ENCODE measurements at places on chromosomes 16 and 17.

- no peak for DNase-seq
These were observed 356.4 kb upstream of the TOM1L1 start for GRCh38 chr17:54544249-54544648.

- DNase-seq: peak; percentile 28
These were observed 66.0 kb downstream of the CDK12 start for GRCh38 chr17:39527220-39527813.

GRCh38 chr17:28974451-28974850 is 23.1 kb upstream of the PHF12 start:
- DNase-seq: no peak

DNA sequence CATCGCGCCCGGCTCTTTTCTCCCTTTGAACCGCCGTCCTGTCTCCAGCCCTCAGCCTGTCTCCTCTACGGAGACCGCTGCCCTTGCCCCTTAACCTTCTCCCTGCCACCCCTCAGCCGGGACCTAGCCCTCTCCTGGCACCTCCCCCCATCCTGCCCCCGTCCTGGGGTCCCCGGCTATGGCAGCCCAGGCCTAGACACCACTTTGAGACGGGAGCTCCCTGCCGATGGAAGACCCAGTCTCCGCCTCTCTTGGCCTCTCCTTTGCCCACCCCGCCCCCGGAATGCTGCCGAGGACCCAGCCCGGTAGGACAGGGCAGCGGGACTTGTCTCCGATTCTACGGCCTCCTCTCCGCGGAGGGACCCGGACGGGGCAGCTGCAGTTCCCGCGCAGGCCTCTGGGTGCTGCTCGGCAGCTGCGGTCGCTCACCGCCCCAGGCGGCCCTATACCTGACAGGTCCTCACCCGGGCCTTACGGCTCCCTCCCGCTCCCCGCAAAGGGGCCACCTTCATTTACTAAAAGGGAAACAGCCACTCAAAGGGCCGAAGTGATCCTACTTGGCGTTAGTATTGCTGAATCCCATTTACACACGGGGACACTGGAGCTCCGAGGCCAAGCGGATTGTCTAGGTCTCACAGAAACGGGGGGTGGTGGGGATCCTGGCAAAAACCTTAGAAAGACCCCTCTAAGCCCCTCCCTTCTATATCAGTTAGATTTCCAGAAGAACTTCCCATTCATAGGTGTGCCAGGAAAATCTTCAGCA is 32.6 kb upstream of the TAC4 start:
- DNase-seq: peak; percentile 4

DNA sequence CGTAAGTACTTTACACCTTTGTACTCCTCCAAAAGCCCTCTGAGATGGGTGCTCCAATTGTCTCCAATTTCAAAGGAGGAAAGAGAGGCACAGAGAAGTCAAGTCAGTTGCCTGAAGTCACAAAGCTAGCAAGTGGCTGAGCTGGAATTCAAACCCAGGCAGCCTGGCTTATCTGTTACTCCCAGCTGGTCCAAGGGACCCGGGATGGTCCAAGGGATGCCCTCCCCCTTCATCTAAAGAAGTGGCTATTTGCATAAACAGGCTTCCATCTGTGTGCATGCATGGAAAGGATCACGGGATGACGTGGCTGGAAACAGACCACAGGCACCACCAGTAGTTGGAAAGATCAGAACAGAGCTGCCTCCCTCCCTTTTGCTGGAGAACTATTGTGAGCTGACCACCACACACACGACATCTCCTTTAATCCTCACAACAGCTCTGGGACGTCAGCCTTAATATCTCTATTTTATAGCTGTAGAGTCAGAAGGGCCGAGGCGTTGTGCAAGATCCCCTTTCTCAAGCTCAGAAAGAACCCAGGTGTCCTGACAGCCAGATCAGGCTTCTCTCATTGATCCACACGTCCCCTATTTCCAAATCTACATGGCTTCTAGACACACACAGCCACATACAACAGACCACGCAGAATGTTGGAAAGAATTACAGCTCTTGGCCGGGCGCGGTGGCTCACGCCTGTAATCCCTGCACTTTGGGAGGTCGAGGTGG is 10.9 kb upstream of the COL1A1 start:
- no peak for DNase-seq

DNA sequence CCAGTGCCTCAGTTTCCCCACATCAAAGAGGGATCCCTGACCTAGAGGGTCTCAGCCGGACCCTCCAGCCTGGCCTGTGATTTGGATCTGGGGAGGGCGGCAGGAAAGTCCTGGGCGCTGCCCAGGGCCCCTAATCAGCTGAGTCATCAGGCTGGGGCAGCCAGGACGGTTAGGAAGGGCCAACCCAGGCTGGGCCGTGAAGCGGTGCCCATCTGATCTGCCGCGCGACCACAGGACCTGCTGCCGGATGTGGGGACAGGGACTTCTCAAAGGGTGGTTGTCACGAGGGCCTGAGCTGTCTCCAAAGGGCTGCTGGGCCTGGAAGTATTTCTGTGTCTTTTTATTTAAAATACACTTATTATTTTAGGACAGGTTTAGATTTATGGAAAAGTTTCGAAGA is 4.4 kb downstream of the TPSAB1 start:
- no peak for DNase-seq

GRCh38 chr17:8131844-8132441 is 8.0 kb upstream of the HES7 start:
- no peak for DNase-seq

DNA sequence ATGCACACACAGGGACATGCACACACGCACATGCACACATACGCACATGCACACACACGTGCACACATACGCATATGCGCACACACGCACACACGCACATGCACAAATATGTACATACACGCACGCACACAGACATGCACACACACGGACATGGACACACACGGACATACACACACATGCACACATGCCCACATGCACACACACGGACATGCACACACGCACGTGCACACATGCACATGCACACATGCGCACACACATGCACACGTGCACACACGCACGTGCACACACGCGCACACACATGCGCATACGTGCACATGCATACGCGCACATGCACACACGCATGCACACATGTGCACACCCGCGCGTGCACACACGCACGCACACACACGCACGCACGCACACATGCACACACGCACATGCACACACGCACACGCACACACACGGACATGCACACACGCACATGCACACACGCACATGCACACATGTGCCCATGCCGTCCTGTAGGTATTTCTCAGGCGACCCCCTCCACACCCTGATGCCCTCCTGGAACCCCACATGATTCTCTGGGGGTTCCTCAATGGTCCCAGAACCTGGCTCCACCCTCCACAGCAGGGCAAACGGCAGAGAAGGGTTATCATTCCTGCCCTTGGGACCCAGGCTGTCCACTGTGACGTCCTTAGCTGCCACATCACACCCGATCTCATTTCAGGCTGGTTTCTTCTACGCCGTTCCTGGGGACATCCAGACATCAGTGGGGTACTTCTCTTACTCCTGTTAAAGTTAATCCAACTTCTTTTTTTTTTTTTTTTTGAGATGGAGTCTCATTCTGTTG is 9.6 kb upstream of the RBFOX3 start:
- DNase-seq: no peak

- no peak for DNase-seq
These were observed 1.5 kb downstream of the CACNA1H start for GRCh38 chr16:1154291-1154886.

- DNase-seq: no peak
These were observed 9.1 kb upstream of the MMD start for GRCh38 chr17:55430541-55431288.

GRCh38 chr17:37726248-37726647 is 18.6 kb downstream of the HNF1B start:
- no peak for DNase-seq

DNA sequence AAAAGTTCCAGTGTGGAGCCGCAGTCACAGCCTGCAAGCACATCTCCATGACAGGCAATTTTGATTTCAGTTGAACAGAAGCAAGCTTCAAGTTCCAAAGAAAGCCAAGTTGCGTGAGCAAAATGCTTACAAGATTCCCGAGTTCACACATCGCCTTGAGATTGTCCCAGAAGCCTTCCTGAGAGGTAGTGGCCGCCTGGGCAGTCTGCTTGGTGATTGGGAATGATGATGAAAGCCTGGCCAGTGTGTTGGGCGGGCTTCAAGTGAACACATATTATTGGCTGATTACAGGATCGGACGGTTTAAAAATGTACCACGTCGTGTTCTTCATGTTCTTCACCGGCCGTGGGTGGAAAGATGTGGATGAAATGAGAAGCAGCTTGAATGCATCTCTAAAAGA is 185.5 kb downstream of the FOXL1 start:
- no peak for DNase-seq

DNA sequence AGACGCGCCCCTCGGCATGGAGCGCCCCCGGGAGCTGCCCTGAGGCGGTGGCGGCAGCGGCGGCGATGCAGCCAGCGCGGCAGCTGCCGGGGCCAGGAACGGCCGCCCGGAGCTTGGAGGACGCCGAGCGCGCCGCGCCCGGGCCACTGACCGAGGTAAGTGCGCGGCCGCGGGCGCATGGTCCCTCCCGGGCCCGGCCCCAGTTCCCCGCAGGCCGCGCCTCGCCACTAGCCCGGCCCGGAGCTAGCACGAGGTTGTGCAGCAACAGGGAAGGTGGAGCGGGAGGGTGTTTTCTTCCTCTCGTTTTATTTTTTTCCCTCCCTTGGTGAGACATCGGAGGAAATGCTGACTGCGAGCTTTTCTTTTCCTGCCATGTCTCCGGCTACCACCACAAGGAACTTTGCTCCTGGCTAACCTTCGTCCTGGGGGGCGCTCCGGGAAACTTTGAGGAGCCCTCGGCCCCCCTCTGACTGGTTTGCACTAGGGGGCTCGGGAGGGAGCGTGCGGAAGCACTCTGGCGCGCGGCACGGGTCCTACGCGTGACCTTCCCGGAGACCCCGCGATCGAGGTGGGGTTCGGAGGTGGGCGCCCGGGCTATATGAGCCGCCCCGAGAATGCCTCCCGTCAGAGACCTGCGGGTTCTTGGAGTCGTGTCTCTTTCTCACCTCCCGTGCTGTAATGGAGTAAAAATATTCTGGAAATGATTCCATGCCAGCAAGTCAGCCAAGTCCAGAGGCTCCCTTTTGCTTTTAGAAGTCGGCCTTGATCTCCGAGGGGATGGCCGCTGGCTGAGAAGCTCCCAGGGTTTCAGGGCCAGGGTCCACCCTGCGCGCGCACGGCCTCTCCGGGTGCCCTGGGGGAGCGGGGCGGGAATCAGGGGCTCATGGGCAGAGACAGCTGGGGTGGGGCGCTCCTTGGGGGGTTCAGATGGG is 868 bp downstream of the KCNJ12 start:
- DNase-seq: no peak

DNA sequence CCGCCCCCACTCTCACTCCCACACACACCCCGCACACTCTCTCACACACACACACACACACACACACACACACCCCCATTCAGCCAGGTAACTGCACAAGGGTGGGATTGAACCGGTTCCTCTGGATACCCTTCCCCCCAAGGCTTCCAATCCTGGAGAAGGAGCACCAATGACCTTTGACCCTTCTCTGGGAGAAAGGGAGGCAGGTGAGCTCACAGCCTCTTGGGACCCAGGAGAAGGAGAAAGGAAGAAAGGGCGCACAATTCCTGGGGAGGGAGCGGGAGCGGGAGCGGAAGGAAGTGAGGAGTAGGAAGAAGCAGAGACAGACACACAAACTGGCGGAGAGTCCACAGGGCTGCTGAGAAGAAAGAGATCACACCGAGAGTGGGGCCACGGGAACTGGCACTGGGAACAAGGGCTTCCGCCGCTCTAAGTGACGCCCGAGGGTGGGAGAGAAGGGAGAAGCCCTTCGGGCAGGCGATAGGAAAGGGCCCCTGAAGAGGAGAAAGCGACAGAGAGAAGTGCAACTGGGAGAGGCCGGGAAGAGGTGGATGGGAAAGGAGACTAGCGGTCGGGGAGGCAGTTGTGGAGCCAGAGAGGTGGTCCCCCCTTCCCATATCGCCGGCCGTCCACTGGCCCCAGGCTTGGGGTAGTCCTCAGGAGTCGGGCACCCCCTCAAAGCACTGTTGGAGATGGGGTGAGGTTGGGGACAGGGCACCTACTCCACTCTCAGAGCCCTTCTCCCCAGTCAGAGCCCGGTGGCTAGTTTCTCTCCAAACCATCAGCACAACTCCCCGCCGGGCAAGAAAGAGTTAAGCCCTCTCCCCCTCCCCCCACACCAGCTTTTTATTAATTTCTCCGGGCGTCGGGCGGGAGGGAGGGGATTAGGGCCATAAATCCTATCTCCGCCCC is 1.3 kb downstream of the SAMD14 start:
- no peak for DNase-seq

GRCh38 chr17:71187145-71187878 is 933.5 kb upstream of the SOX9 start:
- DNase-seq: no peak

DNA sequence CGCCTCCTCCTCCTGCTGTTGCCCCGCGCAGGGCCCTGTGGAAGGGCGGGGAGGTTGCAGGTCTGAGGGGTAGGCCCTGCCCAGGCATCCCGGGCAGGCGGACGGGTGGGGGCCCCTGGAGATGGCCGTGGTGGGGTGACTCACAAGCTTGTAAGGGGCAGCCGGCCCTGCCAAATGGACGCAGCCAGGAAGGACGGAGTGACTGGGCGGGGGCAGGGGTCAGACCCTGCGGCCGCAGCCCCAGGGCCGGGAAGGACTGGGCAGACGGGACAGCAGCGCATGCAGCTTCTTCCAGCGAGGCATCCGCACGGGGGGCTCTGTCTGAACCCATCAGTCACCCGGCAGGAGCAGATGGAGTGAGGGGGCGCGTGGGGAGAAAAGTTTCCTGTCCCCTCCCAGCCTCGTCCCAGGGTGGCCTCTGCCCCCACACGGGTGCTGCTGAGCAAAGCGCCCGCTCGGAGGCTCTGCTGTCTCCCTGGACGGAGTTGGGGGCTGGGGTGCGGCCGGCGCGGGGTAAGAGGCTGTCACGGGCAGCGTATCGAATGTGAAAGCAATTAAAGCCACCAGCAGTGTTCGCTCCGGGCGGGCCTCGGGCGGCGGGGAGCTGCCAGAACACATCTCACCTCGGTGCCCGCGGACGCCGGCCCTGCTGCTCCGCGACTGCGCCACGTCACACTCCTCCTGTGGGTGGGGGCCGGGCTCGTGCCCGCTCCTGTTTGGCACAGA is 5.4 kb upstream of the PRR35 start:
- no peak for DNase-seq

DNA sequence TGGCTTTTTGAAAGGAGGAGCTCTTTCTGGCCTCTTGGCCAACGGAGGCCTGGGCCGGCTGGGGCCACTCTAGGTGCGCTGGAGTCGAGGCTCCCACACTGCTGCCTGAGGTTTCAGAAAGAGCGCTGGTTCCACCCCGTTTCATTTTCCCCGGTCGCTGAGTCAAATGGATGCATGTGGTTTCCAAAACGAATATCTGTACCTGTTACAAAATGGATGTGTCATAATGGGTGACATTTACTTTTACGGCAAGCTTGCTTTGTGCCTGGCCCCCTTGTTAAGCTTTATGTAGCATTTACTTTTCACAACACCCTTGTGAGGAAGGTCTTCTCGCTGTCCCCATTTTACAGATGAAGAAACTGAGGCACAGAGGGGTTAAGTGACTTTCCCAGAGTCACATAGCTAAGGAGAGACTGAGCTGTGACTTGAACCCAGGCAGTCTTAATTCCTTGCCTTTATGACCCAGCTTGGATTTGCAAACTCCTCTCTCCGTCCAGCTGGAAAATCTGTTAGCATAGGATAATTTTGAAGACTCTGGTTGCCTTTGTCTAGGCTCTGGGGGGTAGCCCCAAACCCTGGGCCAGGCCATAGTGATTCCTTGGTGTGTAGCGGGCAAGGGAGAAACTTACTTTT is 10.6 kb downstream of the KSR1 start:
- no peak for DNase-seq
